Activated T-cell treated with anti-CD3 and anti-CD28 coated beads for 1 hour (primary cell): ENCODE measurements at places on chromosomes 11 and 22.

- no peak for DNase-seq
Measured at GRCh38 chr11:112172362-112172994, 2.8 kb upstream of the BCO2 start.

DNA sequence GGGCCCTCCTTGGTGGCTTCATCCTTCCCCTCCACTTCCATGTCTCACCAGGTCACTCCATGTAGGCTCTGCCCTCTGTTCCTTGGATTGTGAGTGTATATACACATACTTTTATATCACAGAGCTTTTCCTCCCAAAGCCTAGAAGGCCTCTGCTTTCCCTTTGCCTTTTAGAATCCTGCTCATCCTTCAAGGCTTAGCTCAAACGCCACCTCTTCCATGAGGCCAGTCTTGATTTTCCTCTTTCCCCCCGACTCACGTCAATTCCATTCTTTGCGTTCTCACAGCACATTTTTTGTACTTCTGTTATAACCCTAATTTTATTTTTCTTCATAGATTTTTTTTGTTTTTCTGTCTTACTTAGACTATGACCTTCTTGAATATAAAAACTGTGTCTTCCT is 3.8 kb downstream of the ABCG4 start:
- DNase-seq: no peak

- DNase-seq: no peak
Measured at GRCh38 chr11:16295592-16295991, 60.8 kb downstream of the SOX6 start.

- DNase-seq: no peak
Measured at GRCh38 chr11:96397863-96398262, 8.1 kb downstream of the JRKL start.
